ENCODE measurements at places on chromosomes 16 and 17. TPM values are rescaled to one million over a fixed set of nuclear protein-coding genes. Genes with fewer than 3 reads are reported as not detected.
A peak's percentile ranks its signal among the peaks of the same experiment; 100 is the strongest.

- DNase-seq: no peak
Observed at GRCh38 chr17:64617125-64617780, 44.9 kb downstream of the SMURF2 start.

DNA sequence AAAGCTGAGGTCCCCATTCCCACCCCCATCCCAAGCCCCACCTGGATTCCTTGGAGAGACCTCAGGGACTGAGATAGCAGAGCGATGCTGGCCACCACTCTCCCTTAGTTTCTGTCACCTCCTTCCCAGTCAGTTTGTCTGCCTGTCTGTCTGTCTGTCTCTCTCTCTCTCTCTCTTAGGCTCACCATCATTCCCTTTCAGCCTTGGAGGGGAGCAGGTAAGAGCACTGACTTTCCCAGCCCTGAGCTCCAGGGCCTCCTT, 5.9 kb downstream of the CD300LB start:
- no peak for DNase-seq

DNA sequence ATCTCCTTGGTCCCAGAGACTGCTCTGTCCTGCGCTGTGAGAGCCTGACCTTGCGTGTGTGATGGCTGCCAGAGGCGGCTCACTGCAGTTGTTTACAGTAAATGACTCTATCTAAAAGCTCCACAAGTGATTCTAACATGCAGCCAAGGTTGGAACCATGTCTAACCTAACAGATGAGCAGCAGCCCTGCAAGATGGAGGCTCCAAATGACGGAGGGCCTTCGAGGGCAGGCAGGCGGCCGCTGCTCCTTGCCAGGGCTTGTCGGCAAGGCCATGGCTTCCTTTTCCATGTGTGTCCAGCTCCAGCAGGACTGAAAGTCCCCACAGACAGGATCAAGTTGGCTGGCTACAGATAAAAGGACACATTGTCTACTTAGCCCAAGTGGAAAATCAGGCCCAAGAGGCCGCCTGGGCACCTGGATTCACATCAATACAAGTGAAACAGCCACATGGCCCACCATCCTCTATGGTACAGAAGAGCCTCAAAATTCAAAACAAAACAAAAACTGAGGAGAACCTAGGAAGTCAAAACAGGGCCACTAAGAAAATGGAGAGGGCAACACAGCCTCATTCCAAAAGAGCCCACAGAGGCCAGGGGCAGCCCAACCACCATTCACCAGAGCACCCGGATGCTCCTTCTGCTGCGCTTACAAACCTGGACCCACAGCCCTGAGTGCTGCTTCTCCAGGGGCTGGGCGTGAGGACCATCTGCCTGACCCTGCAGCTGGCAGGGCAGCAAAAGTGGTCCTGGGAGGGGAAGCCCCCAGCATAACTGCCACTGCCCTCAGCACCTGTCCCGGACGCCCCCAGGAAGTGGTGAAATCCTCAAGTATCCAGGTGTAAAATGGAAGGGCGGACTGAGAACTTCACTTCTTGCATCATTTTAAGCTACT, 65.0 kb downstream of the AMFR start:
- DNase-seq: no peak

GRCh38 chr17:30316736-30317135, 17.1 kb downstream of the TMIGD1 start:
- no peak for DNase-seq

DNA sequence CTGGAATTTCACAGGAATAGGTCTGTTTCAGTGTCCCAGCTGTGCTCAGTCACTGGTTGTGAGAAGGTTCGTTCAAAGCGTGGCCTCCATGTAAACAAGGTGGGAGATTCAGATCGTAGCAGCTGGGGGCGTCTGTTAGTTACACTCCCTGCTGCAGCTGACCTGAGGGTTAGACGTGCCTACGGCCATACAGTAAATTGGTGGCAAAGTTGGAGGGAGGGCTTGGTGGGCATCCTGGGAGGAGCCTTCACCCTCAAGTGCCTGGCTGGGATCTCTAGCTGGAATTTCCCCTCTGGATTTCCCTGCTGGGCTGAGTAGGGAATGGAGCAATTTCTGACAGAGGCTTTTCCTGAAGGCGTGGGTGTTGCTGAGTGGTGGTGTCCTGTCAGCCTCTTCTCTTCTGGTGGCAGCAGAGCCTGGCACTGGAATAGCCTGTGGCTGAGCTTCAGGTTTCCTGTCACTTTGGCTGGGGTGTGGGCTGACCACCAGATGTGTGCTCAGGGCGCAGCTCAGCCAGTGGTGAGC, 6.4 kb downstream of the FCSK start:
- peak; percentile 62 for DNase-seq

- DNase-seq: peak; percentile 30
Observed at GRCh38 chr17:57455063-57455914, 199.0 kb downstream of the MSI2 start.

DNA sequence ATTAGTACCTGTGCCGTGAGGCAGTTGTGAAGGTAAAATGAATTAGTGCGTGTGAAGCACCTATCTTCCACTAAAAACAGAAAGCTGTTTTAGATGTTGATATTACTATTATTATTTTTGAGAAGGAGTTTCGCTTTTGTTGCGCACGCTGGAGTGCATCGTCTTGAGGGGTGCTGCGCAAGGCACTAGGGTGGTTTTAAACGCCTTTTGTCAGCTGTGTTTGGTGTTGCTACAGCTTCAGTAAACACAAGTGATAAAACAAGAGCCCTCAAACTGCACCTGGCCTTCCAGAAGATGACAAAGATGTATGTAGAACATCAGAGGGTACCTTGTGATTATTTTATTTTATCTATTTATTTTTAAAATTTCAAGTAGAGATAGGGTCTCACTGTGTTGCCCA, 38.2 kb downstream of the PLCG2 start:
- DNase-seq: no peak

DNA sequence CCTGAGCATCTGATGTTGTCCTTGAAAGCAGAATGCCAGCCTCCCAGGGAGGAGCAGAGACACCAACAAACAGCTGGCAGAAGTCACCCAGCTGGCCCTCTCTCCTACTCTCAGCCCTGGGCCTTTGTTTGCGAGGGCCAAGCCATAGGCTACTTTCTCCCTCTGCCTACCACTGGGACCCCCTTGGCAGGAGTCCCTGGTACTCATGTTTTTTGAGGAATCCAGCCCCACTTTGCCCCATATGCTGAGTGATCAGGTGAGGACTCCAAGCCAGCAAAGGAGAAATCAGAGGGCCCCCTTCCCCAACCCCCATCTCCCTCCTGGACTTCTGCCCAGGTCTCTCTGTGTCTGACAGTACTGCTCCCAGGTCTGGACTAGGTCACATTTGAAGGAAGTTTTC, 121.9 kb downstream of the USP31 start:
- no peak for DNase-seq

- DNase-seq: peak; percentile 83
Observed at GRCh38 chr17:2050300-2051060, 4.4 kb upstream of the HIC1 start.

DNA sequence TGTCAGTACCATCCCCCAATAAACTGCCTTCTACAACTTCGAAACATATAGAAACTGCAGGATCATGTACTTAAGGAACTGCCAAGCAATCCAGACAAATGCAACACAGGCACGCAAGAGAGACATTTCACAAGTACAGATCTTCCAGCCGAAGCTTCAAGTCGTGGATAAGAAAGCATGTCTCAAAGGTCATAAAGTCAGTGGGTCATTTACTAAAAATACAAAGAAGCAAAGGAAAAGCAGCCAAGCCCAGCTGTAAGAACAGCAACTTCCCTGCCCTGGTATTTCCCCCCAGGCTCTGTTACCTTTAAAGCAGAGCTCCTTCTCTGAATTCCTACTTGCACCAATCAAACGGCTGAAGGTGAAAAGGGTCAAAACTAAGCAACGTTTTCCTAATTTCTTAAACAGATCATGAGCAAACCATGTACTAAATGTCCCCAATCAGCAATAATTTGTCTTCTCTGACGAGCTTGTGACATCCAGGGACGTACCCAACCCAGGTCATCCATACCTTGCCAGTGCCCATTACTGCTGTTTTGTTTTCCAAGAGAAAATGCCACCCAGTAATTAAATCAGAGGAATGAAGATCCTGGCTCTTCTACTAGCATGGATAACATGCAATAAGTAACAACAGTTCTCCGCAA, 1.7 kb downstream of the AKTIP start:
- DNase-seq: peak; percentile 56

- DNase-seq: peak; percentile 22
Observed at GRCh38 chr17:68349157-68349556, 57.9 kb downstream of the ARSG start.

DNA sequence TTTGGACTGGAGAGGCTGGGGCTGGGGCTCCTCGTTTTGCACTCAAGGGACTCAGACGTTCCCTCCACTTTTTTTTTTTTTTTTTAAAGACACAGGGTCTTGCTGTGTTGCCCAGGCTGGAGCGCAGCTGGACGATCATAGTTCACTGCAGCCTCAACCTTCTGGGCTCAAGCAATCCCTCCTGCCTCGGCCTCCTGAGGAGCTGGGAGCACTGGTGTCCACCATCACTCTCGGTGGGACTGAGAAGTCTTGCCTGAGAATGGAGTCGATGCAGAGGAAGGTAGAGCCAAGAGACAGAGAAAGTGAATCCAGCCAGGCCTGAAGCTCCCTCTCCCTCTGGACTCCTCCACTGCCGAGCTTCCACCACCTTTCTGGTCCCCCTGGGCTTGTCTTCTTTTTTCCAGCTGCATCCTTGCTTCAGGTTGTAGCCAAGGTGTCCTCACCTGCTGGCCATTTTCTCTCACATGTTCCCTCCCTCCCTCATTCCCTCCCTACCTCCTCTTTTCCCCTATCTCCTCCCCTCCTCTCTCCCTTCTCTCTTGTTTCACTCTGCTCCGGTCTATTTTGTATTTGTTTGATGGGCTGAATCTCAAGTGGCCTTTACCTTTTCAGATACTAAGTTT, 233.8 kb downstream of the SNX29 start:
- no peak for DNase-seq

- DNase-seq: no peak
Observed at GRCh38 chr17:77256710-77257109, 115.9 kb downstream of the SEC14L1 start.

GRCh38 chr17:32917842-32918241, 10.1 kb upstream of the TMEM98 start:
- DNase-seq: no peak

DNA sequence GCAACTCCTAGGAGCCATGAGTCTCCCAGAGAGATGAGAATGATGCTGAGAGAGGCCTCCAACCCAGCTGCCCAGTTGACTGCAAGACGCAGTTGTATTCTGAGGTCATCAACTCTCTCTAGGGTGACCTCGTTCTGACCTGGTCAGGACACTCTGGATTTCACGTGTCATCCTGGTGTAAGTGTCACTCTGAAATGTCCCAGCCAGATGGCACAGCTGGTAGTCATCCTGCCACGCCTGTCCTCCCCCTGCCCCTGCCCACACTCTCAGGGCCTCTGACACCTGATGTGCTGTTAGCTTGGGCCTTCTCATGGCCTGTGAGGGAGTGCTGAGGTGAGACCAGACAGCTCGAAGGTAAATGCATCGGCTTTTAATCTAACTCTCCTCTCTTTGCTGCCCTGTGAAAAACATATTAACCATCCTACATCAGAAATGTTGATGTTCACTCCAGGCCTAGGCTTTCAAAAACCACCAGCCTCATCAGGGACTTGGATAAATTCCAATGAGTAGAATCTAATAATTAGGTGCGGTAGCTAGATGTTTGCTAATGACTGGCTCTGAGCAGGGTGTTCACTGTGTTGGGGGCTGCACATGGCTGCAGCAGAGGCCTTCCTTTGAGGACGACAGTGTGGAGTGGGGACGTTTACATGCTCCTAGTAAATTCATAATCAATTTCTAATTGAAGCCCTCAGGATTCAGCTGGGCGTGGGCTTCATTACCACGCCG, 13.8 kb downstream of the MLYCD start:
- no peak for DNase-seq

DNA sequence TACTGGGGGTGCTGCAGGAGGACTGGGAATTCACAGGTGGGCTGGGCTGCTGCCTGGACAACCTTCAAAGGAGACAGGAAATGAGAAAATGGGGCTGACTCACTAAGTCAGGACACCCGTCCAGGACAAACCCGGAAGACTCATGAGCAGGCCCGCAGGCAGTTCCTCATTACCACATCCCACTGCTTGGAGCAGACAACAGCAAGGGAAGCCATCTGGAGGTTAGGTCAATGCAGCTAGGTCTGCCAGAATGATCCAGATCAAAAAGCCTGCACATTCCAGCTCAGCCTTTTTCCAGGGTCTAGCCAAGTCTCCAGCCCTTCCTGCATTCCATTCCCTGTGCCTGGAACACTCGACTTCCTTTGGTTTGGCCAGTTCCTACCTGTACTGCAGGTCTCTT, 536.5 kb upstream of the CDH11 start:
- peak; percentile 68 for DNase-seq

DNA sequence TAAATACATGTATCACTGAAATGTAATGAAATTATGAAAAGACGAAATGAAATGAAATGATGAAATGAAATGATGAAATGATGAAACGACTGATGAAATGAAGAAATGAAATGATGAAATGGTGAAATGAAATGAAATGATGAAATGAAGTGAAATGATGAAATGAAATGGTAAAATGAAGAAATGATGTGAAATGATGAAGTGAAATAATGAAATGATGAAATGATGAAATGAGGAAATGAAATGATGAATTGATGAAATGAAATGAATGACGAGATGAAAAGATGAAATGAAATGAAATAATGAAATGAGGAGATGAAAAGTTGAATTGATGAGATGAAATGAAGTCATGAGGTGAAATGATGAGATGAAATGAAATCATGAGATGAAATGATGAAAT, 594.7 kb downstream of the TP53TG3F start:
- no peak for DNase-seq

DNA sequence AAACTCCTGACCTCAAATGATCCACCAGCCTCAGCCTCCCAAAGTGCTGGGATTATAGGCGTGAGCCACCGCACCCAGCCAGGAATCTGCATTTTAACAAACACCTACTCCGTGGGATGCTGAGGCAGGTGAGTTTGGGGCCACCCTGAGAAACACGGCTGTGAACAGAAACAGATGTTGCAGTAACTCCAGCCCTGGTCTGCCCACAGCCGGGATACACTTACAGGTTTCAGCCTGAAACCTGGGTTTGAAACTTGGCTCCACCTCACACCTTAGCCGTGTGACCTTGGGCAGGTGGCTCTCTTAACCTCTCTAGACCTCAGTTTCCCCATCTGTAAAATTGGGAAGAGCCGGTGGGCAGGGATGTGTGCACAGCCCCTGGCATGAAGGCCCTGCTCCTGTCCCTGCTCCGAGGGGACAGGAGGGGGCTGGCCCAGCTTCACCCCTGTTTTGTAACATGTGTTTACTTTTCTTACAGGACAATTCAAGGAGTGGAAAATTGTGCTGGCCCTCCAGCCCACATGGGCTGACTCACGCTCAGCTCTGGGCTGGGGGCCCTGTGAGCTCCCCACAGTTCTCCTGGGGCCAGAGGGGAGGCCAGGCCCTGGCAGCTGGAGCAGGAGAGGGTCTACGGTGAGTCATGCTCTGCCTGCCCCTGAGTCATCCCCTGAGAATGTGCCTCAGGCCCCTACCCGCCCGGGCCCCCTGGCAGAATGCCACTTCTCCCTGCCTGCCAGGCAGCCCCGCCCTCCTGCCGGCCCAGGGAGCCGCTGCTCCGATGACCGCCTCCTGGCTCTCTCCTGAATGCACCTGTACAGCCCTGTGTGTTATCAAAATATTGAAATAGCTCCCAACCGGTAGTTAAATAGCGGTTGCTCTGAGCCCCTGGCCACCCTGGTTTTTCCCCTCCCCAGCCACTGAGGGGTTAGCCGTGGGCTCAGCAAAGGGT, 7.7 kb upstream of the PPL start:
- peak; percentile 98 for DNase-seq

Gene SYCE1L
- not detected for total RNA-seq

Gene GAST
- not detected for total RNA-seq

Gene SMIM22
- total RNA-seq: not detected

Gene KRTAP3-1
- total RNA-seq: not detected

Gene PLA2G10
- not detected for total RNA-seq

Gene BOLA2B
- 46.6 TPM for total RNA-seq

Gene EFCAB5
- under 0.01 TPM for total RNA-seq

Data from fibroblast of villous mesenchyme (primary cell).